Frontal cortex (tissue), 4 donors: ENCODE measurements at places on chromosomes 1 and 21. TPM values are rescaled to one million over a fixed set of nuclear protein-coding genes. Genes with fewer than 3 reads are reported as not detected.

The PDE4B gene
- 91.7 TPM for total RNA-seq

The STPG1 gene
- 2.9 TPM for total RNA-seq

The OR10K2 gene
- total RNA-seq: not detected

The FAM72C gene
- total RNA-seq: 1.2 TPM

The RAB3B gene
- total RNA-seq: 7.7 TPM
